ENCODE measurements at places on chromosomes 1 and 21. TPM values are rescaled to one million over a fixed set of nuclear protein-coding genes. Genes with fewer than 3 reads are reported as not detected.

Gene CCDC27
- not detected for total RNA-seq

DNA sequence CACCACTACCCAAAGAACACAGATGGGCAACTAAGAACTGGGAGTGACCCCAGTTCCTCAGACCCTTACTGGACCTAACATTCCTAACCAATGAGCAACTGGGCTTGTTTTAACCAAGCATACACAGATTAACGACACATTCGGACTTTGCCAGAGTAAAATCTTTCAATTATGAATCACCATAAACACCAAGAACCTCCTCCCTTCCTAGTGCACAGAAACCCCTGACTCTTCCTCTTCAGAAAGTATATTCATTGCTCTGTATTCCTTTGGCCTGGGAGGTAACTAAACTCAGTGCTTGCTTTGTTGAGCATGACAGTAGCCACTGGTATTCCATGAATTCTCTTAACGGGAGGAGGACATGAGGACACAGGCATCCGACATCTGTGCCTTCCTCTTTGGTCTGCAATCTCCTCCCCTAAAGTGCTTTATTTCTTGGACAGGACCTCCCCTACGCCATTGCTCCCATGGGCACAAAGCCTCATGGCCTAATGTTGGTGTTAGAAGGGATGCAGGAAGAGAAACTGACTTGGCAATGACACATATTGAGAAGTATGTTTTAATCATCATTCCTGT is 42.7 kb downstream of the SEC16B start:
- no peak overlapping the region for H3K27ac ChIP-seq
- no peak for DNase-seq
- H3K4me3 ChIP-seq = no peak overlapping the region
- no peaks in the 10 kb centered on the region for H3K36me3 ChIP-seq
- H3K27me3 ChIP-seq = no peaks in the 10 kb centered on the region

GRCh38 chr21:35367553-35367952 is 318.5 kb upstream of the RUNX1 start:
- no peaks in the 10 kb centered on the region for H3K27me3 ChIP-seq
- H3K4me1 ChIP-seq = no peaks in the 10 kb centered on the region
- H3K27ac ChIP-seq = no peak overlapping the region
- no peak overlapping the region for H3K4me3 ChIP-seq
- no peak for DNase-seq

- no peak overlapping the region for H3K4me3 ChIP-seq
- no peak overlapping the region for H3K27ac ChIP-seq
- H3K4me1 ChIP-seq = no peaks in the 10 kb centered on the region
- no peak for DNase-seq
- H3K36me3 ChIP-seq = no peaks in the 10 kb centered on the region
Observed at GRCh38 chr1:52970149-52970548, 43.1 kb downstream of the SCP2 start.

Gene TMEM51
- total RNA-seq = 0.11 TPM

GRCh38 chr1:54874079-54874830 is 12.7 kb downstream of the DHCR24 start:
- peaks cover 11% of the 10 kb centered on the region for H3K4me1 ChIP-seq
- DNase-seq = no peak
- H3K36me3 ChIP-seq = peaks cover 70% of the 10 kb centered on the region
- no peaks in the 10 kb centered on the region for H3K27me3 ChIP-seq

DNA sequence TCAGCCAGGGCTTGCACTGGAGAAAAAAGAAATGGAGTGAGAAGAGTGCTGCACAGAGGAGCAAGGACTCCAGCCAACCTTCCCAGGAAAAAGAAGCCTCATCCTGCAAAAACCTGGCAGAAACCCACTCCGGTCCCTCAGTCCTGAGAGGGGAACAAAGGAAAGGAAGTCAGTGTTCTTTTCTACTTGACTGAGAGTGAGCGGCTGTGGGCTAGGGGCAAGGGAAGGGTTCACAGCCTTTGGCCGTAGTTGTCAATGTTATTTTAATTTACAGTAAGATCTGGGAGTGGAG is 8.9 kb upstream of the GOLT1A start:
- no peaks in the 10 kb centered on the region for H3K36me3 ChIP-seq
- H3K27ac ChIP-seq = no peak overlapping the region
- DNase-seq = no peak
- no peak overlapping the region for H3K4me3 ChIP-seq
- peaks cover 3% of the 10 kb centered on the region for H3K27me3 ChIP-seq
